ENCODE measurements at places on chromosomes 11 and 22.

DNA sequence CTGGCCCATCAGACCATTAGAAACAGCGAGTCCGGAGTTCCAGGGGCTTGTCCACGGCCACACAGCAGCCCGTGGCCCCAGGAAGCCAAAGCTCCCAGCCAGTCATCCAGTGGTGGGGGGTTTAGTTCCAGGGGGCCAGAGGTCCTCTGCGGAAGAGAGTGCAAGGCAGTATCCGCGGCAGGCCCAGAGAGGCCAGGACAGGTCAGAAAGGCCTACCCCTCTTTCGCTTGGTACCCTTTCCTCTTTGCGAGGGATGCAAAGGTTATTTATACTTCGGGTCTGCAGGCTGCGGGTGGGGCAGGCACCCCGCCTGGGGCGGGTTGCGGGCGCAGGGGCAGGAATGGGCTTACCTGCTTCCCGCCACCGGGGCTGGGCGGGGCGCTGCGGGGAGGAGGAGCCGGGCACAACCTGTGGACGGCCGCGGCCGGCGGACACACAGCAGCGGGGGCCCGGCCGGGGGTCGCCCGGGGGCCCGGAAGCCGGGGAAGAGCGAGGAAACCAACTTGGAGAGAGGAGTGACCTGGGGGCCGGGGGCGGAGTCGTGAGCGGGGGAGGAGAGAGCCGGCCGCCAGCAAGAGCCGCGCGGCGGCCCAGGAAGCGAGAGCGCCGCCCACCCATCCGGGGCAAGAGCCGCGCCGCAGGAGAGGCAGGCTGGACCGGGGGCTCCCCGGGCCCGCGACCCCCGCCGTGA, at the start of gene SH3BP1:
SH3BP1 (plus strand) TSS at position 600 of the 691 bp plus-strand sequence. CDS start 119 bp downstream, outside the sequence.
- no peak for DNase-seq

GRCh38 chr11:91869686-91870085, 354.9 kb upstream of the FAT3 start:
- no peak for DNase-seq

DNA sequence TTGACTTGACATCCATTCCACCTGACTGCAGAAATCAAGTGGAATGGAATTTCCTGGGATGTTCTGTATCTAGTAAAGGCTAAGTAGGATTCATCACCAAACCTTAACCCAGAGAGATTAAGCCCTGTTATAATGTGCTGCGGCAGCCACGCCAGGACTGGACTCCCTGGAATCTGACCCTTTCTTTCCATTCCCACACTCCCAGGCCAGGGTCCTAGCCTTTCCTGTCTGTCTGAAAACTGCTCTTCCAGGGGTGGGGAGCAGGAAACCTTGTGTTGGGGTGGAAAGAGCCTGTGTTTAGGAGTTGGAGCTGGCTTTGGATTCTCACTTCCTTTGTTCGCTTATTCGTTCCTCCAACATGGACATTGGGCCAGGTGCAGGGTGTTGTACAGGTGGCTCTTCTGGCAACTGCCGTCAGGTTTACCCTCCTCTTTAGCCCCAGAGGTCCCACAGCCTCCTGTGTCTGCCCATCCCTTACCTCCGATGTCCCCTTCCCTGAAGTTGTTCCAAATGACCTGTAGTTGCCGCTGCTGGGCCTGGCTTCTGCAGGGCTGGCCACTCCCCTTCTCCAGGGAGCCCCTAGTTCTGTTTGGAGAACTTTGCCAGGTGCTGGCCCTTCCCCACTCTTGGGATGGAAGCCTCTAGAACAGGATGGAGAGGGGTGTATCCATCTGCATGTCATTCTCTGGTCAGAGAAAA, 20.5 kb upstream of the PARVB start:
- no peak for DNase-seq

DNA sequence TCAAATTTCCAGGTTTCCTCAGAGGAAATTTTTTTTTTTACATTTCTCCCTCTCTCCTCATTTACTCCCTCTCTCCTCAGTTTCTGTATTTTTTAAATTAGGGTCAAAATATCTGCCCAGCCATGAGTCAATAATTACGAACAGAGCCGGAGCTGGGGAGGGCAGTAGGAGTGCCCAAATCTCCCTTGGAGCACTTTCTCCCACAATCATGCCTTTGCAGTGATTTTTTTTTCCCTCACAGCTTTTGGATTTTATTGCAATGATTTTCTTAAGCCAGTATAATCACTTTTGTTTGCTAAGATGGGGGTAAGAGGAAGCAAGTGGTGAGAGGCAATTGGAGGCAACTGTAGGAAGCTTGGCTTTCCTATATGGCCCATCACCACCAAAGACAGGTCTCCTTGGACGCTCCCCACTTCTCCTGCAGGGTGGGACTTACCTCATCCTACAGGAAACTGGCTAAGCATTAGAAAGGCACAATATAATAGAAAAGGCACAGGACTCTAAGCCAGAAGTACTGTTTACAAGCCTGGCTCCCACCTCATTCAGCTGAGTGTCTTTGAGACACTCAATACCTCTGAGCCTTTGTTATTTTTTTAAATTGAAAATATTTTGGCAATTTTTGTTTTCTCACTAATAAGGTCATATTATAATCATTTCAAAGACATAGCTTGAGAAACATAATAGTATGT, 192.6 kb upstream of the PITPNB start:
- no peak for DNase-seq

DNA sequence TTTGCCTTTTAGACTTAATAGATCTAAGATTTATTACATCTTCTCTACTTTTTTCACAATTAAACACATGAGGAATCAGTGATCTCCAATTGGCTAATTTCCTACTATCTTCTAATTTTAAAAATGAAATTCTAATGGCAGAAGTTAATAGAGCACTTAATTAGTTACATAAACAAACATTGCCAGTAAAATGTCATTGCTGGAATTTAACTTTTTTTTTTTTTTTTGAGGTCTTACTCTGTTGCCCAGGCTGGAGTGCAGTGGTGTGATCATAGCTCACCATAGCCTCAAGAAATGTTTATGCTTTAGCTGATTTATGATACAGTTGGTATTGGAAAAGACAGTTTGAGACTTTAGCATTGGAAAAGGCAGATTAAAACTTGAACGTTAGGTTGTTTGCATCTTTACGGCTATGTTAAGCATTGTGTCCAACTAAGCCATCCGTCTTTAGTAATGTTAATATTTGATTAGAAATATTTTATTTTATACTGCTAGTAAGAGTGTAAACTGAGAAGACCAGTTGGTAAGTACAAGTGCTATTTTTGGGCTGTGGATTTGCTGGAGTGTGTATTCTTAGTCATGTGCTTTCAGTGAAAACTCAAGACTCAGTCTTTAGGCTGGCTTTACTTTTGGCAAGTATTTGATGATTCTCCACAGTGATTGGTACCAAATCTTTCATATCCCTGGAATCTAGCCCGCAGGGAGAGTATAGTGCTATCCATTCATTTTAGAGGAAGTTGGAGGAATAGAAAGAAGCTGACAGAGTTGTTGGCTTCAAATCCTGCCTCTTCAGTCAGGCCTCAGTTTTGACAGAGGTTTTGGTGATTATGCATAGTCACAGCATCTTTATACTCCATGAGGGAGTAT, 4.5 kb downstream of the ANO5 start:
- no peak for DNase-seq

- no peak for DNase-seq
Observed at GRCh38 chr22:27065279-27065678, 407.9 kb downstream of the MIAT start.

DNA sequence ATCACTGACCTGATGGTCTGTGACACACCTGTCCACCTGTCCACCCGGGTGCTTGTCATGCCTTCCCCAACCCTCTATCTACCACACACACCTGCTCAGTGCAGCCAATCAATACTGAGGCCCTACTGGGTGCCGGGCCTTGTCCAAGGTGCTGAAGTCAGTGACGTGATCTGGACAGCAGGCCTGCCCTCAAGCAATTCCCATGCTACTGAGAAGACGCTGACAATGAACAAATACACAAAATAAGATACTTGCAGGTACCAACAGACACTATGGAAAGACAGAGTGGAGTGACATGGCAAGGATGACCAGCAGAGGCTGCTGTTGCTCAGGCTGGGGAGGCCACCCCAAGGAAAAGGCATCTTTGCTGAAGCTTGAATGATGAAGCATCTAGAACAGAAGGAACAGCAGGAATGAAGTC, 21.2 kb downstream of the PLAAT3 start:
- DNase-seq, result peak; percentile 72

- DNase-seq, result no peak
Observed at GRCh38 chr11:33649944-33650343, 50.7 kb downstream of the C11orf91 start.

- no peak for DNase-seq
Observed at GRCh38 chr11:12287009-12287373, 90.4 kb upstream of the PARVA start.

GRCh38 chr22:45738206-45738605, 66.6 kb downstream of the ATXN10 start:
- no peak for DNase-seq

DNA sequence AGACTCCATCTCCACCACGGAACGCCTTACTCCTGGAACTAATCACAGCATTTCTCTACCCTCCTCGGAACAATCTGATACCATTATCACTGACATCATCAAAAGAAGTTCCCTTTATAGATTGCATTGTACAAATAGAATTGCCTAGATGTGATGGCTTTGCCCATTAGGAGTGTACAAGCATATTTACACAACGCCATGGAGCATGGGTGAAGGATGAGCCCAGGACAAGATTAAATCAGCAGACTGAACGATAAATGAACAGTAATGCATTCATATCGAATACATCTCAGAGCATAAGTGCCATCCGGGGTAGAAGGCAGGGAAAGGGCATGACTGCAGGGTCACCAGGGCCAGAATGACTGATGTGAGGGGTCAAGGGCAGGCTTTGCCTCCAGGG, 57.3 kb downstream of the KIRREL3 start:
- no peak for DNase-seq

DNA sequence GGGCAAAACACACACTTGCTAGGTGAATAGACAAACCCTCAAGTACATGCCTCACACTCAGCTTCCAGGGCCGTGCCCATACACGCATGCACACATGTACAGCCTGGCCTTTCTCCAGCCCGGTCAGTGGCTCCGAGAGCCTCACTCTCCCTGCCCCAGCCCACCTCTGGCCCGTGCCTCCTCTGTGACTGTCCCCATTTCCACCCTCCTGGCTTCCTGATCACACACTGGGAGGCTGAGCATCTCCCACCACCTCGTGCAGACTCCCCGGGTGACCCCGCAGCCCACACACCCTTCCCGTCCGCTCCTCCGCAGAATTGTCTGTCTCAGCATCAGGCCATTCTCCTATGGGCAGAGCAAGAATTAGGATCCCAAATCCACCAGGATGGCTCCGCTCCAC, 634.1 kb downstream of the TBC1D22A start:
- no peak for DNase-seq

DNA sequence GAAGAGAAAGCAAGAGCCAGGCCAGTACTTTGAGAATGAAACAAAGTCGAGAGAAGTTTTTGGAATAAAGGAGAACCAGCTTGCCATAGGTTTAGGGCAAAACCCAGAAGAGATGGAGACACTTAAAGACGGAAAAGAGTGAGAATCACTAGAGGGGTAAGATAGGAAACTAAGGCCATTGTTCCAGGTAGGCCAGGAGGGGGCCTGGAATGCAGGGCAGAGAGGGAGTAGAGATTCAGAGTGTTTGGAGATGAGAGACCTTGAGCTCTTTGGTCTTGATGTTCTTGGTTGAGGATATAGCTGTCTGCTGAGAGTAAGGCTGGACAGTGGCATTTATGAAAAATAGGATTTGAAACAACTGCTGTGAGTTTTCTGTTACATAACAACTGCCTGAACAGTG, 263.3 kb upstream of the POU2AF2 start:
- no peak for DNase-seq

DNA sequence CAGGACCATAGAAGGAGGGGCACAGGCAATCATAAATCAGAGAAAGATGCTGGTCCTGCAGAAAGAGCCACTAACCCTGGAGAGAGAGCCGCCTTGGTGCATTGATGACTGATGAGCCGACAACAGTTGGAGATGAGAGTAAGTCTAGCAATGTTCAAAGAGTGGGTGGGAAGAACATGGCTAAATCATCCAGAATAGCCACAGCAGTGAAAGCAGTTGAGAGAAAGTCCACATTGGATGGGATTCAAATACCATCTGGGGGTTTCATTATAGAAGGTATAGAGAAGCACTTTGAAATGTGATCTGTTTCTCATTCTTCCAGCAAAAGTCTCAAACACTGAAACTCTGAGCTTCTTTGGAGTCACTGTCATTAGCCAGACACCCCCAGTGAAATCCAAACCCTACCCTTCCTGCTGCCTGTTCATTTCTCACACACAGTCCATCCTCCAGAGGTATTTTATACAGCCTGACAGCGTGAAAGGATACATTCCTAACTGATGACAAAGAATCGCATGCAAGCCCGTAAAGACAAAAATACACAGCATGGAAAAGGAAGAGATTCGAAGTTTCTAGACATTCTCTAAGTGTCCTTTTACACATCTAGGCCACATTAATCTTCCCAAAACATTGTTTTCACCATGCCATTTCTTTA, 303.1 kb upstream of the MPPED2 start:
- DNase-seq, result no peak

GRCh38 chr11:117071344-117071787, 26.9 kb downstream of the SIK3 start:
- DNase-seq, result peak; percentile 79

- no peak for DNase-seq
Observed at GRCh38 chr11:90805172-90805571, 582.3 kb upstream of the CHORDC1 start.

- no peak for DNase-seq
Observed at GRCh38 chr11:89220684-89221339, 43.1 kb downstream of the TYR start.

DNA sequence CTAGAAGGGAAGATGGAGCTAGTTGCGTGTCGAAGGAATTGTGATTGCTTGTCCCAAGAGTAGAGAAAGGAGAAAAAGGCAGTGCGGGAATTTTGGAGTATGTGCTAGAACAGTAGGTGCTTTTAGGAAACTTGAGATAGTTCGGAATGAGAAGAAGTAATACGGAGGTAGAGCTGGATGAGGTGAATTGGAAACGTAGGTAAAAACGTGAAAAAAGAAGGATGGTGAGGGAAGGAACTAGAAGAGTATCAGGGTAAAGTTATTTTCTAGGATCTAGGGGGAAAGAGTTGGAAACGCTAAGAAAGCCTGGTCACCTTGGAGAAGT, 1.4 kb downstream of the CEP57 start:
- no peak for DNase-seq

DNA sequence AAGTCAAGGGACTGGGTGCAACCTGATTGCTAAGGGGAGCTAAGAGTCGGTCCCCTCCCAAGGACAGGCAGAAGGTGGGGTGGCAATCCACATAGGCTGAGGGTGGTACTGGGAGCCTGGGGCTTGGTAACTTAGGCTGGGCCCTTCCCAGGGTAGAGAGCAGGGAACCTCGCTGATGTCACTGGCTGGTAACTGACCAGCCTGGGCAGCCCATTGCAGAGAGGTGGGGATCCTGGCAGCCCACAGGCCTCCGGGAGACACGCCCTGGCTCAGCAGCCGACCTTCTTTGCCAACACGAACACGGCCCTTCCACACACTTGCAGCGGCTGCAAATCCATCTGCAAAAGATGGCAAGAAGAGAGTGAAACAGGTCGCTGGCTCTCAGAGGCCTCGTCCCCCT, 25.4 kb downstream of the A4GALT start:
- DNase-seq, result peak; percentile 45

GRCh38 chr22:32475468-32476010, 928 bp downstream of the FBXO7 start:
- no peak for DNase-seq

- no peak for DNase-seq
Observed at GRCh38 chr22:25698978-25699377, 43.0 kb upstream of the MYO18B start.

- DNase-seq, result peak; percentile 43
Observed at GRCh38 chr11:102429226-102429625, 23.3 kb downstream of the TMEM123 start.
